ENCODE measurements at places on chromosomes 5 and 9.

GRCh38 chr9:38038307-38039089 is 30.5 kb downstream of the SHB start:
- DNase-seq, result no peak

GRCh38 chr9:1058826-1059487 is 8.8 kb downstream of the DMRT2 start:
- DNase-seq, result no peak

GRCh38 chr5:160039810-160040470 is 31.0 kb downstream of the TTC1 start:
- no peak for DNase-seq

GRCh38 chr9:111897601-111898137 is 1.1 kb downstream of the UGCG start:
- DNase-seq, result no peak

DNA sequence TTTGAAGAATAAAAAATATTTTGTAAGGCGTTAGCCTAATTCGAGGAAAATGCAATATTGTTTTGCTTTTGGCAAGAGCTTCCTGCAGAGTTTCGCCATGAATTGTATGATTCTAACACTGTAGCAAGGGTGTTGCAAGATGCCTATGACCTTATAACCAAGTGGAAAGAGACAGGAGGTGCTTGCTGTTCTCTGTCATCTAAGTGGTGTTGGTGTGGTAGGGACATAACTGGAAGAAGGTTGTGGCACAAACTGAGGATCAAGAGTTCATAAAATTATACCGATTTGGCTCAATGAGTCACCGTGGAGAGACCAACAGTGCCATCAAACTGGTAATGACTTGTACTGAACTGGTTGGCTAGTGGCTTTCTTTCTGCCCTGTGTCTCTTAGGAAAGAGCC is 6.3 kb downstream of the STC2 start:
- no peak for DNase-seq

GRCh38 chr5:98489021-98489420 is 284.4 kb upstream of the RGMB start:
- DNase-seq, result no peak

DNA sequence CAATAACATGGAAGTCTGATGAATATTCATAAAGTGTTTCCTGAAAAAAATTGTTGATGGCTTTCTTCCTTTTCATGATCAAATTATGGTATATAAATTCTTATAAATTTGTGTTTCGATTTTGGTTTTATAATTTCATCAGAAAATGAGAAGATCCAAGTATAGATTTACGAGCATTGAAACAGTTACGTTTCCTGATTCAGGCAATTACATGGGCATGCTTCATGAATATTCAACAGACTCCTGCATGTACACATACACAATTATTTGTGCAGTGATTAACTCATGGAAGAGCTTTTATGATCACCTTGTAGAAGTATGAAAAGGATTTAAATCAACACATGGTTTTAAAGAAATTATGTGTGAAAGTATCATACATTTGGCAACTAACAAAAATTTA is 136.7 kb downstream of the MPDZ start:
- DNase-seq, result no peak

GRCh38 chr9:91117959-91118703 is 243.6 kb downstream of the AUH start:
- DNase-seq, result no peak

- no peak for DNase-seq
Measured at GRCh38 chr5:116595498-116595897, 20.9 kb upstream of the SEMA6A start.

GRCh38 chr9:23733495-23734078 is 92.5 kb downstream of the ELAVL2 start:
- DNase-seq, result no peak

GRCh38 chr5:59588922-59589321 is 304.6 kb downstream of the PDE4D start:
- no peak for DNase-seq

Measured in stimulated activated CD4-positive, alpha-beta T cell treated with anti-CD3 and anti-CD28 coated beads, TNF-alpha, amount 100 ng/mL, for 48 hours (primary cell).